ENCODE measurements at places on chromosomes 7 and 10.
A peak's percentile ranks its signal among the peaks of the same experiment; 100 is the strongest.

GRCh38 chr10:71314028-71314693 lies 4.9 kb upstream of the SLC29A3 start:
- DNase-seq: peak; percentile 45

- peak; percentile 53 for DNase-seq
Measured at GRCh38 chr10:21953585-21954057, 49.9 kb downstream of the DNAJC1 start.

DNA sequence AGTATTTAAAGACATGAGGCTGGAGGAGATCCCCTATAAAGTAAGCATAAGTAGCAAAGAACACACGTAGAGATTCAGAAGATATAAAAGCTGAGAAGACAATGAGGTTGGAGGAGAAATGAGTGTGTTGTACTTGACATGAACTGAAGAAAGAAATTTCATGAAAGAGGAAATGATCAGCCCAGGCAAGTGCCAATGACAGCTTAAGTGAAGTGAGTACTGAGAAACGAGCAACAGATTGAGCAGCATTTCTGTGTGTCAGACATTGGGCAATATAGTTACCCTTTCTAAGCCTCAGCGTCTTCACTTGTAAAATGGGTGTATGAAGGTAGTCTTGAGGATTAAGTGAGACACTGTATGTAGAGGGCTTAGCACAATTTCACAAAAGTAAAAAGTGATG lies 4.8 kb upstream of the LIPA start:
- DNase-seq: no peak

DNA sequence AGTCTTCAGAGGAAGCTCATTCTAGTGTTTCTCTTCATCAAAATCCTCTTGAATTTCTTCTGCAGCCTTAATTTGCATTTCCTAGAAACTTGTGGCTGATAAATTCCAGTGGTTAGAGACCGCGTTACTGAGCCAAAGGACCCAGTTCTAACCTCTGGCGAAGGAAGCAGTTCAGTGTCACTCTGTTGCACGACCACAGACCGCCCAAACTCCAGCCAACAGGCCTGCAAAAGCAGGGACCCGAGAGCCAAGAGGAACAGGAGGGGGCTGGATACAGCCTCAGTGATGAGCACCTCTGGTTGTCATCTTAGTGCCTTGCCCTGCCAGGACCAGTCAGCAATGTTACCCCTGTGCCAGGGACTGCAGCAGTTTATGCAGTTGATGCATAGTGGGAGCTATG lies 70.0 kb downstream of the AFAP1L2 start:
- no peak for DNase-seq

DNA sequence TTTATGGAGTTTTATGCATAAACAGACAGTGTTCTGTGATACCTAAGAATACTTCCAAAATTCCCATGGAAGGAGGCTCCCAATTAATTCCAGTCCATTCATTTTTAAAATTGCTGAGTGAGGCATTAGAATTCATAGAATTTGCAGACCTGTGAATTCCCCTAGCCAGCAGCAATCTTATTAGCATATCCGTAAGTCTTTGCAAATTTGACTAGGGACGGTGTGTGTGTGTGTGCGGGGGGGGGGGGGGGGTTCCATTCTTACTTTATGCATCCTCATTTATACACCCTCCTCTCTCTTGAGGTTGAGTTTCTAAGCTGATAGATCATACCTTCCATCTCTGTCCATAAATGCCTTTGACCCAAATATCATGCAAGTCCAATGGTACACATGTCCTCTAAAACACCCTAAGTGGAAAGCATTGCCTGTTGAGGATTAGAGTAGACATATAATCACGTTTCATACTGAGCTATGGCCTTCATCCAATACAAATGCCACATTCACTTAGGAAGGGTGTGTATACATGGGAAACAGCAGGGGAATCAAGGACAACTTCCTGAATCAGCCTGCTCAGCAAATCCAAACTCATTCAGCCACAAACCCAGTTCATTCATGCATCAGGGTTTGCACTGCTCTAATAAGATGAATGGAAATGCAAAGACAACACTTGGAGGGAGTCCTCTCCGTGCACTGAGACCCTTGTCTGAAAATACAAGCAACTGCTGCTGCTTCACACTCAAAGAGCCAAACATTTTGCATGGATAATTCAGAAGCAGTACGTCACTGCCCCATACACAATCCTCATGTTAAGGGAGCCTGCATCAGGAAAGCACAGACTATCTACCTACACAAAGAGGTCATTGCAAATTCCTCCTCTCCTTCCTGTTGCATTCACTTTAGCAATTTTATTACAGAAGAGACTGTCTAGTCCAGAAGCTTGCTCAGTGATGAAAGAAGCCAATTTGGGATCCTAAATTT lies 350.8 kb downstream of the KCNMA1 start:
- DNase-seq: no peak

GRCh38 chr7:101784292-101785127 lies 32.9 kb upstream of the CUX1 start:
- DNase-seq: no peak

DNA sequence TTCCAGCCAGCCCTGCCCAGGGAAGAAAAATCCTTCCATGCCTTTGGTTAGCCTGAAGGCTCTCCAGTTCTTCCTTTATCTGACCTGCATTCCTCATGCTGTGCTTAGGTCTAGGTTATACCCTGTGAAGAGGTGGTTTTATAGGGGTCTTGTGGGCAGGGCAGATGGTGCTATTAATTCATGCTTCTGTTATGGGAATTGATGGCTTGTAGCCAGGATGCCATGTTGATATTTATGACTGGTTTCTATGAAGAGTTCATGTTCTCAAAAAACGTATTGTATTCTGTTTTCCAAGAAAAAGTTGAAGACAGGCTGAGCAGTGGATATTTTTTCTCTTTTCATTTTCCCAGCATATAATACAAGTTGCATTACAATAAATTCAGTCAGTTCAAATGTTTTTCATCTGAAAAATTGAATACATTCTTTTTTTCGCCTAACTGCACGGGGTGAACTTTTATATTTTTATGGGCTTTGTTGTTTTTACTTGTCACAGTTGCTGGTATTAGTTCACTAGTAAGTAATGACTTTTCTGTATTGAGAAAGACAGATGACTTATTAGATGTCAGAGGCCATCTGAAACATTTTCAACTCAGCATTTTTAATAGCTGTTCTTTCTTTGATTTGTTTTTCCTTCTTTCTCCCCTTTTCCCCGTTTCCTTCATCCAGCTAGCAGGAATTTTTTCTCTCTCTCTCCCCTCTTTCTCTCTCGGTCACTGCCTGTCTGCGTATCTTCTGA lies 322.8 kb downstream of the LRMDA start:
- DNase-seq: no peak

- DNase-seq: no peak
Measured at GRCh38 chr10:102555781-102556328, 52.1 kb downstream of the SUFU start.

DNA sequence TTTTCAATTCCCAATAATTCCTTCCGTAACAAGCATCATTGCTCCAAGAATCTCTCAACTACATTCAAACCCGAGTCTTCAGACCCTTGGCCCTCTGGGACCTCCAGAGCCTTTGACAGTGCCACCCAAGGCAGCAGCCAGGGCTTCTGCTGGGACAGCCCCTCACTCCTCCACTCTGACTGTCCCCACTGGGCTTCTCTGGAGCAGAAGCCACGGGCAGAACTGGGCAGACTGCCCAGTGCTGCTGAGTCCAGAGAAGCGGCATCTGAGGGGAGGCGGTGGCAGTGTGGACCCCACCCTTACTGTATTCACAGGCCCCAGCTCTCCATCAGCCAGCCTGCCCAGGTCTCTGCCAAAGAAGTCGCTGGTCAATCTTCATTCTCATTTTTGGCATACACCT lies 8.8 kb downstream of the CYREN start:
- DNase-seq: no peak

Data from COLO829 (cell line).